Stimulated activated CD8-positive, alpha-beta memory T cell treated with anti-CD3 and anti-CD28 coated beads, Interleukin-7, amount 100 ng/mL, for 24 hours (primary cell): ENCODE measurements at places on chromosomes 5 and 9.

- no peak for DNase-seq
Measured at GRCh38 chr5:149583394-149583793, 2.1 kb downstream of the ARHGEF37 start.

GRCh38 chr5:138035605-138036537, 3.0 kb upstream of the FAM13B start:
- DNase-seq = no peak

GRCh38 chr9:116544896-116545295, 142.2 kb upstream of the TRIM32 start:
- no peak for DNase-seq

- DNase-seq = no peak
Measured at GRCh38 chr5:138661291-138661960, 86.2 kb upstream of the HSPA9 start.

DNA sequence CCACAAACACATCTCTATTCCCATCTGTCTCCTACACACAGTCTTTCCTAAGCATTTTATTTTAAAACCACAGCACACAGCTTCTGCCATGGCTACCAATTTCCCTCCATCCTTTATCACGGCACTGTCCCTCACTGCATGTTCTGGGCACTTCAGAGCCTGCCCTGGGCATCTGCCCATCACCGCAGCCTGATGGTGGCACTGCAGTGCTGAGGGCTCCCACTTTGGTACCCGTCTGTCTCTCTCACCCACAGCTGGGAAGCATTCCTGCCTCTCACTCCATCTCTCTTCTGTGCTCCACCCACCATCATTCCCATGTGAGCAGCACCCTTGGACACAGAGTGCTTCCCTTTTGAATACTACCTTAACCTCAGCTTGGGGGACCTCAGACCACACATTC, 31.7 kb downstream of the ZDHHC11 start:
- DNase-seq = no peak

DNA sequence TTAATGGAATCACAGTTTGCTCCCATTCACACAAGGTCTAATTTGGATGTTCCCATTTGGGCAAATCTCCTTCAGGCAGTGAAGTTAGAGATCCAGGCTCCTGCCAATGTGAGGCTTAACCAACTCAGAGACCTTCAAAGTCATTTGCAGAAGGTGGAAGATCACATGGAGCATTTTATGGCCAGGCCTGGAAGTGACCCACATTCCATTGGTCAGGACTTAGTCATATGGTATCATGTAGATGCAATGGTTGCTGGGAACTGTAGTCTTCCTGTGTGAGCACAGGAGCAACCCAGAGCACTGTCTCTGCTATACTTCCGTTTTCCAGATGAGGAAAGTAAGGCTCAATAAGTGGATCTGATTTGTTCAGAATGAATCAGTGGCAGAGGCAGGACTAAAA, 292.7 kb upstream of the SMARCA2 start:
- no peak for DNase-seq
